DND-41 (cell line): ENCODE measurements at places on chromosomes 11 and 22.

- H3K27ac ChIP-seq = no peak overlapping the region
- H3K36me3 ChIP-seq = peaks cover 77% of the 10 kb centered on the region
- H3K4me3 ChIP-seq = no peak overlapping the region
- no peak for DNase-seq
Observed at GRCh38 chr22:41123151-41123550, 30.8 kb downstream of the EP300 start.

GRCh38 chr11:33366918-33367317, 109.7 kb downstream of the HIPK3 start:
- H3K27me3 ChIP-seq = peaks cover 7% of the 10 kb centered on the region
- H3K4me3 ChIP-seq = no peak overlapping the region
- no peak for DNase-seq
- H3K27ac ChIP-seq = no peak overlapping the region
- 0 out of 2 replicates have a peak, but pooled peaks cover 3% of the 10 kb centered on the region for H3K4me1 ChIP-seq
- H3K36me3 ChIP-seq = no peaks in the 10 kb centered on the region

DNA sequence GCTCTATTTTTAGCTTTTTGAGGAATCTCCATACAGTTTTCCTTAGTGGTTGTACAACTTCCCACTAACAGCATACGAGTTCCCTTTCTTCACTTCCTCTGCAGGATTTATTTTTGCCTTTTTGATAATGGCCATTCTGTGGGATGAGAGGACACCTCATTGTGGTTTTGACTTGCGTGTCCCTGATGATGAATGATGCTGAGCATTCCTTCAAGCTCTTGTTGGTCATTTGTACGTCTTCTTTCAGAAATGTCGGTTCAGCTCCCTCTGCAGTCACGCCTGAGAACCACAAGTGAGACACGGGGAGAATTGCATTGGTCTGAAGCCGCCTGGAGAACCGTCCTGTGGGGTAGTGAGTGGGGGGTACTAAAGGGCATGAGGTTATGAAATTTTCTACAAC, 2.0 kb upstream of the KRTAP5-10 start:
- H3K36me3 ChIP-seq = no peaks in the 10 kb centered on the region
- H3K27ac ChIP-seq = no peak overlapping the region
- no peak overlapping the region for H3K4me3 ChIP-seq
- H3K4me1 ChIP-seq = no peaks in the 10 kb centered on the region
- DNase-seq = peak; percentile 14
- H3K27me3 ChIP-seq = peaks cover 15% of the 10 kb centered on the region

GRCh38 chr11:655036-655726, 18.1 kb downstream of the DRD4 start:
- no peaks in the 10 kb centered on the region for H3K27me3 ChIP-seq
- H3K4me1 ChIP-seq = no peaks in the 10 kb centered on the region
- no peak overlapping the region for H3K27ac ChIP-seq
- peaks cover 76% of the 10 kb centered on the region for H3K36me3 ChIP-seq
- DNase-seq = no peak

GRCh38 chr11:118980191-118980881, 8.8 kb downstream of the FOXR1 start:
- H3K36me3 ChIP-seq = no peaks in the 10 kb centered on the region
- H3K27ac ChIP-seq = no peak overlapping the region
- no peaks in the 10 kb centered on the region for H3K27me3 ChIP-seq
- DNase-seq = no peak
- no peaks in the 10 kb centered on the region for H3K4me1 ChIP-seq
- no peak overlapping the region for H3K4me3 ChIP-seq

DNA sequence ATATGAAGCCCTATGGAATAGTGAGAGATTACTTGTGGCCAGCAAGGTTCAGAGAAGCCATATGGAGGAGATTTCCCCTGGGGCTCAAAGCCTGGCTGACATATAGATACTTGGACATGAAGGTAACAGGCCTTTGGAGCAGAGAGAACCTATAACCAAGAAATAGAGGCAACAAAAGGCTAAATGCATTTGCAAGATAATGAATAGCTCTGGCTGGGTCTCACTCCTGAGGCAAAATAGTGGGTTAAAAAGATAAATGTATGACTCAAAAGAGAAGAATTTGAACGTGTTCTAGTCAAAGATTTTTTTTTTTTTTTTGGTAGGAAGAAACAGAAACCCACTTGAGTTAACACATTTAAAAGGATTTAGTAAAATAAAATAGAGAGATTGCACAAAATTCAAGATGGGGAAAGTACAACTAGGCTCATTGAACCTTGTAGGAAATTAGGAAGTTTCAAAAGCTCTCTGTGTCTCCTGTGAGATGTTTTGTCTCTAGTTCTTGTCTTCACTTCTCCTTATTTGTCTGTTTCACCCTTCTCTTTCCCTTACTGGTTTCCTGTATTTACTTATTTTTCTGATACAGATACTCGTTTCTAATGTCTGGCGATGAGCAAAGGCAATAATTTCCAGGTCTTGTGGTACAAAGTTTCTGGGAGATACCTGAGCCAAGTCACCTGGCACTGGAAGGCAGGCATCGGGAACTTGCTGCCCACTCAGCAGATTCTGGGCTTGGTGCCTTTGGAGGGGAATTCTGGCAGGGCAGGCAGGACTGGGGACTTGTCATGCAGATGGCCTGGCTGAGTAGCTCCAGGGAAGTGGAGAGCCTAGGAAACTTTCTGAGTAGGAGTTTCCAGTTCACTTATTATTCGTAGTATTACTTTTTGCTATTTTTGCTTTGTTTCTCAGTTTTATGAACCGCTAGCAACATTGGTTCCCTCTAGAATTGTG, 49.2 kb upstream of the SESN3 start:
- no peaks in the 10 kb centered on the region for H3K36me3 ChIP-seq
- no peak overlapping the region for H3K4me3 ChIP-seq
- H3K4me1 ChIP-seq = no peaks in the 10 kb centered on the region
- H3K27me3 ChIP-seq = no peaks in the 10 kb centered on the region

DNA sequence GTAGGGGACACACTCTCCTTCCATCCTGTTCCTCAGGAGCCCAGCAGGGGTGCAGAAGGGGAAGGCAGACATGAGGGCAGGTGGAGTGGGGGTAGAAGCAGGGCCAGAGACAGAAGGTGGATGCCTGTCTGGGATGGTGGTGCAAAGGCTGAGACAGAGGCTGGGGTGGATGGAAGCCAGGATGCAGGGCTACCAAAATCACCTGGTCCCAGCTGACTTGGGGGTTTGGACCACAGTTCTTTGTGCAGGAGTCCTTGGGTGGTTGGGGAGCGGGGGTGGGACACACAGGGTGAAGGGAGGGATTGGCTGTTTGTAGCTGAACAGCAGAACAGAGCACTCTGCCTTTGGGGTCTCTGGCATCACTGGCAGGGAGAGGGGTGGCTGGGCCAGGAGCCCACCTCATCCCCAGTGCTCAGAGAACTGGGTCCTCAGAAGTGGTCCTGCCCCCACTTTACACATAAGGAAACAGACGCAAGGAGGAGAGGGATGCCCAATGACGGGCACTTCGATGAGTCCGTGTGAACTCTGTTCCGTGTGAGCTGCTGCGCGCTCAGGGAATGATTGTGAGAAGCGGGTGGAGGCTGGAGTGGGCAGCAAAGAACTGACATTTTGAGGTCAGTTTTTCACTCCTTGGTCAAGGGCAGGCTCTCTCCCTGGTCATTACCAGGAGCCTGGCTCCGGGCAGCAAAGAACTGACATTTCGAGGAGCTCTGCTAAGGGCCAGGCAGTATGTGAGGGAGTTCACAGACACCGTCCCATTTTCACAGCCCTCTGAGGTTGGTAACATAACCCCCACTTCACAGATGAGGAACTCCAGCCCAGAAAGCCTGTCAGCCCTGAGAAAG, 1.9 kb downstream of the TAGLN start:
- no peak overlapping the region for H3K4me3 ChIP-seq
- H3K36me3 ChIP-seq = peaks cover 10% of the 10 kb centered on the region
- DNase-seq = no peak
- H3K4me1 ChIP-seq = no peaks in the 10 kb centered on the region
- H3K27me3 ChIP-seq = no peaks in the 10 kb centered on the region
- no peak overlapping the region for H3K27ac ChIP-seq

- H3K4me3 ChIP-seq = no peak overlapping the region
- peaks cover 9% of the 10 kb centered on the region for H3K4me1 ChIP-seq
- H3K36me3 ChIP-seq = no peaks in the 10 kb centered on the region
- DNase-seq = no peak
Observed at GRCh38 chr11:111231836-111232235, 13.7 kb upstream of the POU2AF2 start.

DNA sequence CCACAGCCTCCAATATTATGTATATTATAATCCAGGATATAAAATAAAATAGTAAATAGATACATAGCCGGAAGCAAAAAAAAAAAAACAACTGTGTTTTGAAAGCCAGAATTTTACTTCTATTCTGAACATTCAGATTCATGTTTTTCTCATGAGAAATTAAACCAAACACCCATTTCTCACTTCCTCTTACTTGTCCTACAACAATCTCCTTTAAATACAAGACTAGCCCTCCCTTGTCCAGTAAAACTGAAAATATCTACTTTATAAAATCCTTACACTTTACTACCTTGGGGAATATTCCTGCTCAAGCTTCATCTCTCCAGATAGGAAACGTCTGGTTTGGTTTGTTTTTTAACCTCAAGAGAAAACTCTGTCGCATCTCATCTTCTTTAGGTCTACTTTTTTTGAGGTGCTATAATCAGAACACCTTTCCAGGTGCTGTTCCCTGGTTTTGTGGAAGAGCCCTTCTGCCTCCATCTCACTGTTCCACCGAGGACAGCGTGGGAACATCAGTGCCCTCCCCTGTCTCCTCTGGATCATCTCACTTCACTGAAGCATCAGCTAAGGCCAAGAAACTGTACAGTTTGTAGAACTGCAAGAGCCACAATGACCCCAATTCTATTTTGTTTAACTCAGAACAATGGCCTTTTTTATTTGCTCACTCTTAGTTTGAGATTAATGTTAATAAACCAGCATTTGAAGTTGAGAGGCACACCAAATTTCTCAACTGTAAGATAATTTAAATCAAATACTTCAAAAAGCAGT, 82.0 kb upstream of the ARHGAP32 start:
- DNase-seq = no peak
- no peak overlapping the region for H3K4me3 ChIP-seq
- H3K4me1 ChIP-seq = no peaks in the 10 kb centered on the region
- no peaks in the 10 kb centered on the region for H3K36me3 ChIP-seq
- H3K27ac ChIP-seq = no peak overlapping the region
